ENCODE measurements at places on chromosomes 5 and 9. TPM values are rescaled to one million over a fixed set of nuclear protein-coding genes. Genes with fewer than 3 reads are reported as not detected.

DNA sequence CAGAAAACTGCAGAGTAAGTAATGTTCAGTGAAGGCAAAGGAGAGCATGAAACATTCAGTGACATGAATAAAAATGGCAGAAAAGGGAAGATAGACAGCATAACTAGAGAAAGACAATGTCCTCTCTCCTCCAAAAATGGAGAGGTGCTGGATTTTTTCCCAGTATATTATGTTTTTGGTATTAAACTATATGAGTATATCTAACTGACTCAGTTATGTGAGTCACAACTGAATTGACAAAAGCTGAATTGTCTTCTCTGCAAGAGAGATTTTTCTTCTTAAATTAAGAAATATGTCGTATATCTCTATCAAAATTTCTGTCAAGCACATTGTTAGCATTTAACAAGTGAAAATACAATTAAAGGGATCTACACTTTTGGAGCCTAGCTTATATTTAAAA is 375.1 kb downstream of the CHSY3 start:
- no peak overlapping the region for H3K4me3 ChIP-seq
- H3K27ac ChIP-seq, result no peak overlapping the region
- no peaks in the 10 kb centered on the region for H3K27me3 ChIP-seq

Gene NUTM2G
- polyA plus RNA-seq, result 0.02 TPM

DNA sequence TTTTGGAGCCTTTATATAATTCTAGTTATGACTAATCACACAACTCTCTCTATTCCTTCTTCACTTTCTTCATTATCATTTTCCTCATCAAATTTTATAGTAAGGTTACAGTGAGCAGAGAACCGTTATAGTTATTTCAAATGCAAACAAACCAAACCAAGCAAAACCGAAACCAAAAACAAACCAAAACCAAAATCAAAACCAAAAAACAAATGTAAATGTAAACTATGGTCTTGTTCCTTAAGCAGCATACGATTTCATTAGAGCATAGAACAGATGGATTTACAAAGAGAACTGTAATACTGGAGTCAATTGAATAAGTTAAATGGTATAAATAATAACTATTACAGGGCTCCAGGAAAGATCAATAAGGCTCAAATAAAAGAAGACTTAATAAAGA is 447.1 kb downstream of the LRRC70 start:
- DNase-seq, result no peak
- H3K4me3 ChIP-seq, result no peak overlapping the region
- H3K36me3 ChIP-seq, result no peaks in the 10 kb centered on the region

Gene SUSD3
- 31.0 TPM for polyA plus RNA-seq

GRCh38 chr5:171330021-171330420 is 21.0 kb downstream of the TLX3 start:
- no peak overlapping the region for H3K27ac ChIP-seq
- H3K4me1 ChIP-seq, result no peaks in the 10 kb centered on the region
- H3K36me3 ChIP-seq, result no peaks in the 10 kb centered on the region
- H3K27me3 ChIP-seq, result no peaks in the 10 kb centered on the region

GRCh38 chr9:92619601-92620300 is 50.2 kb downstream of the IPPK start:
- H3K4me1 ChIP-seq, result peaks cover 11% of the 10 kb centered on the region
- no peaks in the 10 kb centered on the region for H3K27me3 ChIP-seq
- peaks cover 41% of the 10 kb centered on the region for H3K36me3 ChIP-seq
- no peak overlapping the region for H3K27ac ChIP-seq

Data from thymus (tissue), 14 donors.